Stimulated activated CD8-positive, alpha-beta memory T cell treated with anti-CD3 and anti-CD28 coated beads, Interleukin-15, amount 100 ng/mL, for 4 hours (primary cell): ENCODE measurements at places on chromosomes 4 and X.

- DNase-seq: no peak
These were observed 177.7 kb upstream of the PPARGC1A start for GRCh38 chr4:24067367-24068193.

GRCh38 chr4:11908712-11909111 is 480.0 kb upstream of the HS3ST1 start:
- no peak for DNase-seq

DNA sequence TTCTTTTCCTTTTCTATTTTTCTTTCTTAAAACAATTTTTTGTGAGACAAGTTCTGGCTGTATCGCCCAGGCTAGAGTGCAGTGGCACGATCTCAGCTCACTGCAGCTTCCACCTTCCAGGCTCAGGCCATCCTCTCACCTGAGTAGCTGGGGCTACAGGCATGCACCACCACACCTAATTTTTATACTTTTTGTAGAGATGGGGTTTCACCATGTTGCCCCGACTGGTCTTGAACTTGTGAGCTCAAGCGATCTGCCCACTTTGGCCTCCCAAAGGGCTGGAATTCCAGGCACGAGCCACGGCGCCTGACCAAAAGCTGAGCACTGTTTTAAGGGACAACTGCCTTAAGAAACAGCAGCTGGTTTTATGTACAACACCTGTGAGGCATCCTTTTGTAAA is 9.3 kb upstream of the NAT8L start:
- DNase-seq: no peak

DNA sequence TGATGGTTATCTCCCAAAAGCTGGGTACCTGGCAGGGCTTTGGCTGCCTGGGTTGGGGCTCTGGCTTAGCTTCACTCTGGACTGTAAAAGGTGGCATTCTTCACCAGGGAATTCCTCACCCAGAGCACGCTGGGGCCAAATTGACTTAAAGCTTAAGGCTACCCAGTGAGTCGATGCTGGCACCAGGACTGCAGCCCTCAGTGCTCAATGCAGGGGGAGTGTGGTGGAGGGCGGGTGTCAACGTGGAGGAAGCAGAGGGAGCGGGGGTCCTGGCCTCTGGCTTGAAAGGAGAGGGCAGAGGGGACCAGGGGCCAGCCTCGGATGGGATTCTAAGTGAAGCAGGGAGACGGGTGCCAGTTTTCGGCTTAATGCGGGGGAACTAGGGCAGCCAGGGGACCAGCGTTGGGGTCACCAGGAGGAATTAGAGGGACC is 446 bp upstream of the FAM50A start:
- DNase-seq: no peak

- DNase-seq: no peak
These were observed 41.4 kb downstream of the ABHD18 start for GRCh38 chr4:128006592-128006991.

GRCh38 chr4:128107766-128108165 is 46.7 kb downstream of the LARP1B start:
- DNase-seq: no peak

DNA sequence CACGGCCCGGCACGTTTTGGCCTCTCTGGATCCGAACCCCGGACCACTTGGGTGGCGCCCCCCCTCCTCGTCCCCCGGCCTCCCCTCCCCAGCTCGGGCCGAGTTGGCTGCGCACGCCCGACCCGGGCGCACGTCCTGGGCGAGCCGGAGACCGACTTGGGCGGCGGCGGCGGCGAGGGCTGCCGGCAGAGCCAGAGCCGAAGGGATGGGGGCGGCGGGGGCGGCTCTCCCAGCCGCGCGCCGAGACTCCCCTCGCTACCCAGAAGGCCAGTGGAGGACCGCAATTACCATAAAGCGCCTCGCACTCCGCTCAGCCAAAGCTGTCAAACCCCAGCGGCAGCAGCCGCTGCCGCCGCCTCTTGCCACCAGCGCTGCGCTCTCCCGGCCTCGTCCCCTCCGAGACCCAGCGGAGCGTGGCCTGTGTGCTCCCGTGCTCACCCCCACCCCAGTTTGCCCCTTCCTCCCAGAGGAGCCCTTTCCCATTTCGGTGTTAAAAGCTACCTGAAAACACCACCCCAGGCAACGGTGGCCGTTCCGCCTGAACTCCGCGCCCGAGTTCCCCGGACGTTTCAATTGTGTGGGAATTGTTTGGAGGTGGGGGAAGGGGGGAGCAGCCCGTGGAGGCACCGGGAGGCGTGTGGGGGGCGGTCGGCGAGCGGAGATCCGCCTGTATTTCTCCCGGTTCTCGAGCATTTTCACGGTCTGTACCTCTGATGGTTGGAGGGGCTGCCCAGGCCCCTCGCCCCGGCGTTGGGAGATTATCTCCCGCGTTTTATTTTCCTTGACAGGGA is 701 bp upstream of the BCOR start:
- no peak for DNase-seq

GRCh38 chrX:19162851-19163250 is 40.6 kb upstream of the ADGRG2 start:
- DNase-seq: no peak

GRCh38 chr4:163988865-163989264 is 494.4 kb downstream of the TMA16 start:
- DNase-seq: no peak

GRCh38 chr4:137998666-137999429 is 243.3 kb downstream of the SLC7A11 start:
- DNase-seq: no peak

- no peak for DNase-seq
These were observed 99.2 kb downstream of the DOCK11 start for GRCh38 chrX:118594697-118595420.
